ENCODE measurements at places on chromosomes 2 and 18.

DNA sequence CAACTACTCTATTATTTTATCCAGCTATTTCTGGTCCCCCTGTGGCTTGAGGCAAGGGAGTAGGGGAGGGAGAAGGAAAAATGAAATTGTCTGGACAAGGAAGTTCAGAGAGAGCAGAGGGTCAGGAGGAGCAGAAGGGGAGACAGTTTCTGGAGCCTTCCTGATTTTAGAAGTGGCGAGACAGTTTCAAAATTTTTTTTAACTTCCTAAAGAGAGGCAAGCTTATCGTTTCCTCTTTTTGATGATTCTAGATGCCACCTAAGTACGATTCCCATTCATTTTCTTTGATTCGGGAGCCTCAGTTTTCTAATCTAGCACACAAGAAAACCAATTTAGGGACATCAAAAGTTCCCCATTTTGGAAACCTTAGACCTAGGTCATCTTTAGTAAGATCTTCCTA is 96.9 kb upstream of the B3GNT2 start:
- DNase-seq = no peak

GRCh38 chr2:219907011-219907365 is 279.6 kb downstream of the SLC4A3 start:
- DNase-seq = no peak

GRCh38 chr2:80437959-80438358 is 133.4 kb upstream of the LRRTM1 start:
- no peak for DNase-seq

GRCh38 chr18:9726175-9726574 is 18.1 kb downstream of the RAB31 start:
- no peak for DNase-seq

- no peak for DNase-seq
Measured at GRCh38 chr2:26786207-26787028, 562 bp downstream of the CENPA start.

GRCh38 chr2:191105082-191105481 is 45.7 kb downstream of the STAT4 start:
- no peak for DNase-seq

- DNase-seq = no peak
Measured at GRCh38 chr2:206445948-206446347, 2.6 kb downstream of the ADAM23 start.

GRCh38 chr2:140539242-140539875 is 1591.5 kb downstream of the LRP1B start:
- no peak for DNase-seq

GRCh38 chr18:27301615-27302378 is 116.7 kb upstream of the CHST9 start:
- no peak for DNase-seq
